ENCODE measurements at places on chromosomes 6 and 20.

DNA sequence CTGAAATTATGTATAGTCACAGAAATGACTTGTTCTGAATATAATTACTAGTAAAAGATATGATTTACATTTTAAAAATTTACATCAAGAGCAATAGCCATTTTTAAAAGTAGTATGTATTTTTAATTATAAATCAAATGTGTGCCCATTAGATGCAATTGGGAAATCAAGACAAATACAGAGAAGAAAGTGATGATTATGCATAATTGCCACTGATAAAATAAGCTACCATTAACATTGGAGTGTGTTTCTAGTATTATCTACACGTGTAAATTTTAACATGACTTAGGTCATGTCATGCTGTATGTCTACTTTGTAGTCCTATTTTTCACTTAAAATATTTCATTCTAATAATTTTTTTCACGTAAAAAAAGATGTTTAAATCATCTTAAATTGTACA, 22.8 kb upstream of the MEI4 start:
- no peak for DNase-seq

GRCh38 chr20:61100489-61100888, 151.6 kb upstream of the CDH4 start:
- DNase-seq: no peak

GRCh38 chr6:30325873-30326525, 728 bp upstream of the TRIM39 start:
- peak; percentile 75 for DNase-seq

DNA sequence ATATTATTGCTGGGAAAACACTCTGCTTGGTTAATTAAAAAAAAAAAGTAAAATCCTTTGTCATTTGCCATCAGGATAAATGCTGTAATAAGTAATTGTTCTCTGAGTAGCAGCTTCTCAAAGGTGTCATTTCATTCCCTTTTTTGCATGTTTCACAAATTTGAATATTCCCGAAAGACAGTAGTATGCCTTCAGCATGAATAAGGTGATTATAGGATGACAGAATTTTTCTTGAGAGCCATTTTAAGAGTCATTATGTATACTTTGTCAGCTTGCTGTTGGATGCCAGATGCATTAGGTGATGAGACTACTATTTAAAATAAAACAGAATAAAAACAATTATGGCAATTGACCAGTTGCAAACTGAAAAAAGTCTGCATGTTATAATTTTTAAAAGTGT, 200.7 kb downstream of the HDGFL1 start:
- no peak for DNase-seq

GRCh38 chr20:8490076-8490830, 358.2 kb downstream of the PLCB1 start:
- DNase-seq: no peak

GRCh38 chr6:132675749-132676148, 16.8 kb upstream of the TAAR1 start:
- no peak for DNase-seq

DNA sequence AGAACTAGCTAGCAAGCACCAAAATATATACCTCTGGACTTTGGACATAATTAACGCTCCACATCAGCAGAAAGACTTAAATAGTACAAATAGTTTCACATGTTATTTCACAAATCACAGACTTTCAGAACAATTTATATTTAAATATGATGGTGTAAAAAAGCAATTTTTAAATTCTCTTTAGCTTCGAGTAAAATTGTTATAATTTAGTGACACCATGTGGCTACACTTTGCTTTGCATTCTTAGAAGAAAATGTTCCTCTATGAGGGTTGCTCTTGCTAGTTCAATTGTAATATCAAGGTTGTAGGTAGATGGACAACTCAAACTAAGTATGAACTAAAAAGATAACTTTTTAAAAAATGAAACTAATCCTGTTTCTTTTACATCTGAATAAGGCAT, 69.0 kb downstream of the BTBD9 start:
- DNase-seq: peak; percentile 62

GRCh38 chr6:38354905-38355304, 284.8 kb downstream of the BTBD9 start:
- DNase-seq: no peak

- no peak for DNase-seq
Observed at GRCh38 chr20:40900666-40901215, 127.9 kb upstream of the TOP1 start.

- no peak for DNase-seq
Observed at GRCh38 chr20:38985603-38986170, 23.5 kb downstream of the DHX35 start.

GRCh38 chr6:72559067-72559466, 62.8 kb upstream of the KCNQ5 start:
- no peak for DNase-seq

DNA sequence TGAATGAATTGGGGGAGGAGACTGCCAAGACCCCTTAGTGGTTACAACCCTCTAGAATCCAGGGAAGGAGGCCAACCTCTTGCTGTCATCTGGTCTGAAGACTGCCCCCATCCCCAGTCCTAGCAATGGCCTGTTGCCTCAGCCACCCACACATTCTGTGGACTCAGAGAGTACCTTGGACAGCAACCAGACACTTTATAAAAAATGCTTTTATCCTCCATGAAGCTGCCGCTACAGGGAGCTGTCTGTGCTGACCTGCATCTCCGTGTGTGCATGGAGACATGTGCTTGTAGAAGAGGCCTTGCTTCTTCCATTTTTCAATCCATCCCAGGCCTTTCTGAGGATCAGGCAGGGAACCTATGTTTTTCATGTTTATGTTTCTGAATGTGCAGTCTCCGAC, 15.2 kb downstream of the CDH22 start:
- no peak for DNase-seq

DNA sequence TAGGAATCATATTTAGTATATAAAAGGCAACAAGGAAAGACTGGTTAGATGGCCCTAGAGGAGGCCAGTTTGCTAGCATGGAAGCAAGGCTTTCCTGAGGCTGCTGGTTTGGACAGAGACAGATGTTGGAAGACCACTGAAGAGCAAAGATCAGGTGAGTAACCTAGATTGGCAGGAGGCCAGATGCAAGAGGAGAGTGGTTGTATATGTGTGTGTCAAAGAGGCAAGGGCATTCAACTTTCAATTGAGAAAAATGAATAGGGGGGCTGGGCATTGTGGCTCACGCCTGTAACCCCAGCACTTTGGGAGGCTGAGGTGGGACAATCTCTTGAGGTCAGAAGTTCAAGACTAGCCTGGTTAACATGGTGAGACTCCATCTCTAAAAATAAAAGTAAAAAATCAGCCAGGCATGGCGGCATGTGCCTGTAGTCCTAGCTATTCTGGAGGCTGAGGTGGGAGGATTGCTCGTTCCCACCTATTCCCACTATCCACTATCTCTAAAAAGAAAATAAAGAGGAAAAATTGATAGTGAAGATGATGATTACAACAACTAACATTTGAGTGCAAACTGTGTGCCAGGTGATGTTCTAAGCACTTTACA, 79.8 kb downstream of the PRDM1 start:
- DNase-seq: no peak

DNA sequence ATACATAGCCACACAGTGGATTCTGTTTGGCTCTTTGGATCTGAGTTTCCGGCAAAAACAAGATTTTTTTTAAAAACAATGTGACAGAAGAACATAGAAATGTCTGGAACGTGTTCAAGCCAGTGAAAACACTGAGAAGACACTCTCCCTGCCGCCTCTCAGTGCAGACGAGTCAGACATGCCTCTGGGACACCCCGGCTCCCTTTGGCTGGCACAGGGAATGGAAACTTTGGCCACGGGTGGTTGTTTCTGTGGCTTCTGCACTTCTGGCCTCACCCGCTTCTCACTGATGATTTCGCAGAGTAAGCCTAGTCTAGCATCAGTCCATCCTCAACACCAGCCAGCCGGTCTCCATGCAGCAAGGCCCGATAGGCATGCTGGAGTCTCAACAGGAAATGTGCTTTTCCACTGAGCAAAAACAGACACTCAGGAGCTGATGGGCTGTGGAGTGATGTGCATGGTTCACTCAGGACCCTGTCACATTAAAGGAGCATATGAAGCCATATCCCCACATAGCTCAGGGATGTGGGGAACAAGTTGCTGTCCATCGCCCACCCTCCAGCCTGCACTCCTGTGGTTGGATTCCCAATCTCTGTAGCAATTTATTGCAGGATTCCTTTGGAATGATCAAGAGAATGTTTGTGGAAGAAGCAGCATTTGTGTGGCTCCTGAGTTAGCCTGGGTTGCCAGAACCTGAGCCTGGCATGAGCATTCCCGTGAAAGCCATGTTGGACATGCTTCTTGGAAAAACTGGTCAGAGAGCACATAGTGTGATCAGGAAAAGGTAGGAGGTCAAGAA, 262.0 kb upstream of the RIN2 start:
- DNase-seq: no peak
